ENCODE measurements at places on chromosomes 7 and 10.

GRCh38 chr7:152145853-152146466, 120.5 kb downstream of the GALNT11 start:
- no peak for DNase-seq

DNA sequence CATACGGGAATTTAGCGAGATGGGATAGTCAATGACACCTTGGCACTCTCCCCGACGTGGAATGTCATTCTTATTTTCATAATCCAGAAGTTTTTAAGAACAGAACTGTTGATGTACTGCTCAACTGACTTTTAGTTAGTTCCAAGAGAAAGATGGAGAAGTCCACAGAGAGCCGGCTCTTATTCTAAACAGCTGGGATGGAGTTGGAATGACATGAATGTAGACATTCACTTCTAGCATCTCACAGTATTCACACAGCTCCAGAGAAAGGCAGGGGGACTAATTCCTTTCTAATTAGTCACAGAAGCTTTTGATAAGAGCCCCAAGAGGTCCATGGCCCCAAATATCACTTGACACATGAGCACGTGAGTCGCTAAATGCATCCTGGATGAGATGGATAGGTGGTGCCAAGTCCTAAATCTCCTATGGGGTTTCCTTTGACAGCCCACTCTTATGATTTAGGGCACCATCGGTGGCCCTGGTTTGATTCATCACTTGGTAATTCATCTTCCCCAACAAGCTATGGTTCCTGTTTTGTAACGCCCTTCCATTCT, 420.3 kb upstream of the AUTS2 start:
- no peak for DNase-seq

GRCh38 chr7:113010377-113010776, 76.2 kb downstream of the GPR85 start:
- DNase-seq: no peak

DNA sequence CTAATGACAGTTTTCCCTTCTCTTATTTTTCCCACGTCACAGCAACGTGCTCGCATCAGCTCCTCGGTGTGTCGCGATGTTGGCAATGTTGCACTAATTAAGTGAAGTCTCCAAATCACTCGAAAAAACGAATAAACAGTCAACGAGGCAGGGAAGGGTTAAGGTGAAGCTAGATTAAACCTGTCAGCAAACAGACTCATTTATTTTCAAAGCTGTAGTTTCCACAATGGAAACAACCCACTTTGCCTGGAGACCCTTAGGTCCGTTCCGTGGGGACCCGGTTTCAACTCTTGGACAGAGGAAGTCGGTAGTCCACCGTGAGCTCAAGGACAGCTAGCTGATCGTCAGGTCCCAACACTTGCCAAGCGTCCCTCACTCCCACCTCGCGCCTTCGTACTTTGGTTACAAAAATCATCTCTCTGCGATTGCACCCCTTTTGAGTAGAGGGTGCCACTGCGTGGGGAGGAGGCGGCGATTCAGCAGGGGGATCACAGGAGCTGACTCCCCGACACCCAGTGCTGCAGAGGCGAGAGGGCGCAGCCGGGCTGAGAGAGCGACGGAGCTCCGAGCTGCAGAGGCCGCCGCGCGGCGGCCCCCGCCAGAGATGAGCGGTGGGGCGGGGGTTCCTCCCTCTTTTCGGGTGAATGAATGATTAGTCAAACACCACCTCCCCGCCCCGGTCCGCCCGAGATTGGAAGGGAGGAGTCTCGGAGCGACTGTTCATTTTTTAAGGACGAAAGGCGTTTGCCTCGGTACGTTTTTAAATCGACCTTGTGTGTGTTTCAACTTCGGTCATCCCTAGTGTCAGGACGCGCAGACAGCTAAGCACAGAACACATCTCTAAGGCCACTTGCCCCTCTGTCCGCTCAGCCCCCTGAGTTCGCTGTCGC, 1.3 kb upstream of the BMPER start:
- no peak for DNase-seq

- DNase-seq: no peak
These were observed 14.2 kb upstream of the SVIL start for GRCh38 chr10:29648983-29649268.

- DNase-seq: no peak
These were observed 24.3 kb upstream of the LAMB1 start for GRCh38 chr7:108027239-108027638.

DNA sequence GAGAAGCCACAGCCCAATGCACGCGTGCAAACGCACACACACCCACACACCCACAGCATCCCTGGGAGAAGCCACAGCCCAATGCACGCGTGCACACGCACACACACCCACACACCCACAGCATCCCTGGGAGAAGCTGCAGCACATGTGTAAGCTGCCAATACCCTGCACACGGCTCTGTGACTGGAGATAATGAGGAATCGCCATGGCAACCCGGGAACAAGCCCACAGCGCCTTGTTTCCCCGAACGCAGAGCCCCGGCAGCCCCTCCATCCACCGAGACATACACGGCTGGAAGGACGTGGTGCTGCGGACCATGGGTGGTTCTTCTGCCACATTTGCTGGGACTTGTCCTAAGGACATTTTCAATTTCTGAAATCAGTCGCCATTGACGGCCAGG, 221.3 kb downstream of the PTPRN2 start:
- DNase-seq: no peak

DNA sequence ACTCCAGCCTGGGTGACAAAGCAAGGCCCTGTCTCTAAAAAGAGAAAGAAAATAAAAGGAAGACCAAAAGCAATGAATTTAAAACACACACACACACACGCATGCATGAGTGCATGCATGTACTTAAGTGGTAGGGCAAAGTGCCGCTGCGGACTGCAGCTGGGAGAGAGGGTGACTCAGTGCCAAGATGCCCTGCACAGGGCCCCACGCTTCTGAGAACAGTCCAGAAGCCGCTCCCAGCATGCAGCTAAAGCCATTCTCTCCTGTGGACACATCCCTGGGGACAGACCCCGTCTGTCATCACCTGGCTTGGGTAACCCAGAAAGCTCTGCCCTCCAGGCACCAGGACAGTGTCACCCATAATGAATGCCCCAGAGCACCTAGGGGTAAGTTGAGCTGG, 61.0 kb upstream of the MYL10 start:
- DNase-seq: no peak

- no peak for DNase-seq
These were observed 19.5 kb downstream of the LRMDA start for GRCh38 chr10:75450644-75451640.

DNA sequence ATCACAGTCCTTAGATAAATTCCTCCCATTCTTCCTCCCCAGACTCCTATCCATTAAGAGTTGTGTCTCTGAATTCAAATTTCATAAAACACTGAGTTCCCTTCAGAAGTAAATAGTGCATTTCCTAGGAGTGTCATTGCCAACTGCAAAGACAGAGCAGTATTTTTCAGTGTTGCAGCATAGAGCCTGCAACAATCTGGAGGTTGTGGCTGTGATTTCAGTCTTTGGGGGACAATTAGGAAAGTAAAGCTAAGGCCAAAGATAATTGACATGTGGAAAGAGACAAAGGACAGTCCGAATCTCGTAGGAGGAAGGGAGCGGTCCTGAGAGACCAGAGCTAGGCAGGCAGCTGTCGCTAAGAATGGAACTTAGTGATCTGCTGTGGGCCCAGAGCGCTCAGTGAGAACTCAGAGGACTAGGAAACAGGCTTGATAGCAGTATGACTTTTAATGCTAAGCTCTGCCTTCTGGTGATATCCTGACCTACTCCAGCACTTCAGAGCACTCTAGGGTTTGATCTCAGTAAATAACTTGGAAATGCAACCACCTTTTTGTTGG, 46.2 kb downstream of the PRPF18 start:
- DNase-seq: no peak

- DNase-seq: no peak
These were observed 140.0 kb downstream of the LHPP start for GRCh38 chr10:124601431-124602120.

DNA sequence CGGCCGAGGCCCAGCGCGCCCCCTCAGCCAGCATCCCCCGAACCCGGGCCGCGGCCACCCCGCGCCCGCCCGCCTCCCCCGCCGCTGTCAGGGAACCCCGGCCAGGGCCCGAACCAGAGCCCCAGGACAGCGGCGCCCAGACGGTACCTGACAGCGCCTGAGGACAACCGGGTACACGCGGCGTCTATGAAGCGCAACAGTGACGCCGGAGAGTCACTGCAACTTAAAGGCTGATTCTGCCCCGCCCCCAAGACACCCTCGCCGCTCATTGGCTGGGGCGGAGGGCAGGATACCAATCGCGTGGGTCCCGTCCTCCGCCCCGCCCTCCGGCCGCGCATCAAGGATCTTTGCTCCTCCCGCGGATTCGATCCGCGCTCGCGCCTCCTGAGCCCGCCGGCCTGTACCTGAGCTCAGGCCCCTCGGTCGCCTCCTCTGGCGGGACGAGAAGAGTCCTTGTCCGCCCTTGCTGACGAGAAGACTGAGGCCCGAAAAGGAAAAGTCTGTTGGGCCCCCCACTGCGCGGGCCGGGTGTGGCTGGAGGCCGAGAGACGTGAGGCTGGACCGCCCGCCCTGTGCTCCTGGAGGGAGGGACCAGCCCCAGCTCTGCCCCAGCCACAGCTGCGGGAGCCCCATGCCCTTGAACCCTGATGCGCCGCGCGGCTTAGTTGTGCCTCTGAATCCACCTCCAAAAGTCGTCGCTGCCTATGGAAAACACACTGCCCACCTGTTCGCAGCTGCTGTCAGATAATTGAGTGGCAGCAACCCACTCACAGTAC, at the start of gene OAT:
TSS of gene OAT (minus strand) at position 198 of the 776 bp plus-strand sequence. CDS start 6,752 bp downstream, outside the sequence.
- peak; percentile 38 for DNase-seq

DNA sequence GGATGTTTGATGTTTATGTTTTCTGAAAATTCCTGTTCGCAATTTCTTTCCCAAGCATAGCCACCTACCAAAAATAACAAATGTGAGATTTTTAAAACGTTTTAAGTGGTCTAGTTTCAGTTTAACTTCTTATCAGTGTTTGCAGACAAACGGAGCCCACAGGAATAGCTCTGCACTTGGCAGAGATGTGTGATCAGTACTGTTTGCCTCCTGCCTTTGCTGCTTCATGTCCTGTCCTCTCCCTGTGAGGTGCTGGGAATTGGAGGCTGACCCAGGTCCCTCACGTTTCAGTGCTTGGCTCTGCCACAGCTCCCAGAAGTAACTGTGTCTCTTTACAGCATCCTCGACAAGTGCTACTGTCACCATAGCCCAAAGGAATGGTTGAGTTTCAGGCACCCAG, 1.2 kb downstream of the UCN3 start:
- DNase-seq: no peak

GRCh38 chr7:121796936-121797656, 75.9 kb upstream of the PTPRZ1 start:
- no peak for DNase-seq

- no peak for DNase-seq
These were observed 3.2 kb downstream of the MAFK start for GRCh38 chr7:1533547-1534329.

DNA sequence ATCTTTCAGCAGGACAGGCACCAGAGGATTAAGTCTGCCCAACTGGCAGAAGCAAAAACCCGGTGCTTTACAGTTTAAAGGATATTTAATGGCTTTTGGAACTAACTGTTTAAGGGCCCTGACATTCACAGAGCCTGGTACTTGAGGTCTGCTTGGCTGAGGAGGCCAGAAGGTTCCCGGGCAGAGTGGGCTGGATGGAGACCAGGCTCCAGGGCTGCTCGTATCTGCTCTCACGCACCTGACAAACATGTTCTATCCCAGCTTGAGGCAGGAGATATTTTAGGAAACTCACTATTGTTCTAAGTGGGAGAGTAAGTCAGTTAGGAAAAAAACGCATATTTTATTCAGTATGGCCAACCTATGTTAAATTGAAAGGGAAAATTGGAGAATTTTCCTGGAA, 143.5 kb downstream of the ZMYND11 start:
- DNase-seq: no peak

GRCh38 chr7:75723444-75723843, 15.3 kb downstream of the HIP1 start:
- DNase-seq: no peak

DNA sequence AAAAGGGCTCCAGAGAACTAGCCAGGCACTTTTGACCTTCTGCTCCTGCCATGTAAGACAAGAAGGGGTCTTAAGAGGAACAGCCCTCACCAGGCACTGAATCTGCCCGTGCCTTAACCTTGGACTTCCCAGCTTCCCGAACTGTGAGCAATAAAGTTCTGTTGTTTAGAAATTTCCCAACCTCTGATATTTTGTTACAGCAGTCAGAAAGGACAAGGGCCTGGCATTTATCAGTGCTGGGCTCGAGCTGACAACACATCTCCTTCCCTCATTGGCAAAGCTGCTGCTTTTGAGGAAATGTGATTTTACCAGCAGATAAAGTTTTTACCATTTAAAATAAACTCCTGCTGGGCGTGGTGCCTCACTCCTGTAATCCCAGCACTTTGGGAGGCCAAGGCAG, 103.5 kb downstream of the GPR26 start:
- no peak for DNase-seq

- DNase-seq: no peak
These were observed 4.7 kb upstream of the PLXDC2 start for GRCh38 chr10:19811540-19811939.

- no peak for DNase-seq
These were observed 10.4 kb downstream of the NFE2L3 start for GRCh38 chr7:26162431-26162830.
